GM12891 (cell line): ENCODE measurements at places on chromosomes 1 and 21.

- no peak for DNase-seq
Measured at GRCh38 chr1:186429017-186429416, 31.9 kb downstream of the PDC start.

DNA sequence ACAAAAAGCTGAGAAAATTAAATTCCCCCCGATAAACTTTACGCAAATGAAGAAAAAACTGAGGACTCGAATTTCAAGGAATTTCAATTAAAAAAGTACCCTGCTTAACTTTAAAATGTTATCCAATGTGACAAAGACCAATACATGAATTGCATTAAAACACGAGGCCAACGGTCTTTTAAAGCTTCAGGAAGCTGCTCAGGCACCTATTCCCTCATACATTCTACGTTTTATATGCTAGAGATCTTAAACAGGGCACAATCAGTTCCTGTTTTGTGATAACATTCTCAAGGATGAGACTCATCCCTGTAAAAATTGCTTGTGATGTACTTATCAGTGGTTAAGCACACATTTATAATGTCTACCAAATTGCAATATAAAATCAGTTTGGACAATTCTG lies 3.0 kb downstream of the YOD1 start:
- DNase-seq: no peak

GRCh38 chr1:83964153-83964552 lies 34.8 kb downstream of the TTLL7 start:
- DNase-seq: no peak

DNA sequence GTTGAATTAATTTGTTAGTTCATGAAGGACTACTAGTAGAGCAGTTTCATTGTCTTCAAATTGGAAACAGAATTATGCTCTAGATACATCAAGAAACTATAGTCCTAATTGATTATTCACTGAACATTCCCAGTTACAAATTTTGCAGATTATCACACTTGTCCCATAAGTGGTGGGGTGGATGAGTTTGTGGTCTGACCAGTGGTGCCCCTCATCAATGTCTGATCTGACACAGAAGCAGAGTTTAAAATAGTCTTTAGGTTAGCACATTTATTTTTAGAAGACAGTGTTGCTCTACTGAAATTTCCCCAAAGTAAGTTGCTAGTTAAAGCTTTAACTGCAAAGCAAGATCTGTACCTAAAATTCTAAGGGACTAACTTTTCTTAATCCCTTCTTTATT lies 42.9 kb downstream of the INKA2 start:
- no peak for DNase-seq

- no peak for DNase-seq
Measured at GRCh38 chr1:29211086-29212030, 19.4 kb downstream of the MECR start.

GRCh38 chr1:174626031-174627025 lies 178.6 kb downstream of the GPR52 start:
- no peak for DNase-seq

DNA sequence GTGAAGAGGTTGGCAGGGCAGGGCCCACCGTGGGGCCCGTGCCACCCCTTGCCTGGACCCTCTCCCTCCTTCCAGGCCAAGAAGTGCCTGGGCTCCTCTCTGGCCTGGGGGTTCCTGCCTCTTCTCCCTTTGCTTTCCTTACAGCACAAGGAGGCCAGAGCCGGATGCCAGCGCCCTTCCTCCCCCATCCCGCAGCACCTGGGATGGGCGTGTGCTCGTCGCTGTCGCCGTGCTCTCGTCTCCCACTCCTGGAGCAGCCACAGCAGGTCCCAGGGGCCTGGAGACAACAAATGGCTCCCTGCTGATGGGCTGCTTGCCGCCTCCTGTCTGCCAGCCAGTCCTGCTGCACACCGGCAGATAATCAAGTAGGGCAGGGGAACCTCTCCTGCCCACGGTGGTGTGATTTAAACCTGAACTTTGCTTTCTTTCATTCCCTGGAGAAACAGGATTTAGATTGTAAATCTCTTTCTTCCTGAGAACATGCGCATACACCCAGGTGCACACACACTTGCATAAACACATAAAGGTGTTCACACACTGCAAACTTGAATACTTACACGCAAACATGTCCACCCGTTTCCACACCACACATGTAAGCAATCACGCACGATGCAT lies 50.8 kb upstream of the POU3F1 start:
- no peak for DNase-seq

GRCh38 chr1:91650764-91651163 lies 150.1 kb downstream of the CDC7 start:
- no peak for DNase-seq

DNA sequence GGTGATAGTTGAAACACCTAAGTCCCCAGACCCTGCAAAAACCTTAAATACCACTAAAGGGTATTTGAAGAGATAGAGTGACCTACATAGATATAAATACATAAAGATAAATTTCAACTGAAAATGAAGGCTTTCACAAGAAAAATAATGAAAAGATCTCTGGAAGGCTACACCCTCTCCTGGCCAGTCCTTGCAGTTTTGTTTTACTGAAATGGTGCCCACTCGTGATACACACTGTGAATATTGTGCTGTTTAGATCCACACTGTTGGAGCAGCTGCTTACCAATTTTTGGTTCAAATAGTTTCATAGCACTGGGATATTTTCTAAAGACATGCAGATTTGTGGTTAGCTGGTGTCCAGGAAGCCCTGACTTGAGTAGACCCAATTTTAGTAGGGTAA lies 31.5 kb upstream of the RNF187 start:
- DNase-seq: no peak

DNA sequence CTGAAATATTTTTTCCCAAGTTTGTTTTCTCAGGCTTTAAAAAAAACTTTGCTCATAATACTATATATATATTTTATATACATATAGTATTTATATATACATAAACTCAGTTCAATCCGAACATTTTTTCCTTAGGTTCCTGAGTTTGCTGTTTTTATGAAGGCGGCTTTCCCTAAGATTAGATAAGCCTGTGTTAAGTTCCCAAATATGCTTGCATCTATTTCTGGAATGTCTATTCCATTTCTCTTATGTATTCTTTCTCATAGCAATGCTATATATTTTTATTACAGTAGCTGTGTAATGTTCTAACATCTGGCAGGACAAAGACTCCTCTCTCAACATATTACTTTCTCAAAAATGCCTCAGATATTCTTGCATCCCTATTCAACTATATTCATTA lies 45.9 kb downstream of the ADSS2 start:
- no peak for DNase-seq
